ENCODE measurements at places on chromosomes 4 and X.
A peak's percentile ranks its signal among the peaks of the same experiment; 100 is the strongest.

DNA sequence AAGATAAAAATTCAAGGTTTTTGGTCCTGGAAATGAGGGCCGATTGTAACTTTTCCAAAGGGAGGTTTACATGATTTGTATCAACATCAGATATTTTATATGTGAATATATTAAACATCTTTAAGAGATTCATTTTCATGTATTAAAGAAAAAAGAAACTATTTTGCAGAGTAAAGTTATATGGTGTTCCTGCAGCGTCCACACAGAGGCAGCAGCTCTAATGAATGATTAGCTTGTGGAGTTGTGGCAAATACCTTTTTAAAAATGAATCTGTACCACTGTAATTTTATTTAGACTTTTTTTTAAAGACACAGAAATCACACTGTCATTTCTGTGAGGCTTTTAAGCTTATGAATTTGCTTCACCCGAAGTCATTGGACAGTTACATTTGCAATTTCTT is 25.6 kb upstream of the FHDC1 start:
- DNase-seq = no peak

- DNase-seq = no peak
Observed at GRCh38 chrX:129846716-129847115, 3.0 kb upstream of the ZDHHC9 start.

- DNase-seq = peak; percentile 46
Observed at GRCh38 chrX:39477762-39478120, 620.0 kb downstream of the BCOR start.

DNA sequence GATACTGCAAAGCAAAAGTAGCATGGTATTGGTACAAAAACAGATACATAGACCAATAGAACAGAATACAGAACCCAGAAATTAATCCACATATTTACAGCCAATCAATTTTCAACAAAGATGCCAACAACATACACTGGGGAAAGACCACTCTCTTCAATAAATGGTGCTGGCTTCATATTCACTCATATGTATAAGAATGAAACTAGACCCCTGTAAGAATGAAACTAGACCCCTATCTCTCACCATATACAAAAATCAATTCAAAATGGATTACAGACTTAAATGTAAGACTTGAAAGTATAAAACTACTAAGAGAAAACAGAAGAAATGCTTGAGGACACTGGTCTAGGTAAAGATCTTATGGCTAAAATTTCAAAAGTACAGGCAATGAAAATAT is 19.3 kb downstream of the TLR6 start:
- DNase-seq = no peak

DNA sequence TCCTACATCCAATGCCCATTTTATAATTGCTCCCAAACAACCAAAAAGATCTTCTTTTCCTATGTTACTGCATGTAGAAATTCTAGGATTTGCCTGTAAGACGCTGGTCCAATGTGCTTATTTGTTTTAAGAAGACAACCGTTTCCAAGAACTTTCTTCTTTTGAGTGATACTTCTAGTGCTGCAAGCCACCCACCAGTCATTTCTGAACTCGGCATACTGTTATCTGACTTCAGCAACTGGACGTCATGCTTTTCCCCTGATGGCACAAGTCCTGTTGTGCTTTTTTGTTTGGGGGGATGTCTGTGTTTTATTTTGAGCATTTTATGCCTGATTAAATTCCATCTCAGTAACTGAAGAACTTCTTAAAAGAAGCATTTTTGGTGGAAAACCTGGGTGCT is 16.0 kb upstream of the RAP1GDS1 start:
- DNase-seq = no peak

Data from CD4-positive, alpha-beta T cell treated with Interleukin-17A for 1 hour (primary cell).